ENCODE measurements at places on chromosomes 7 and 10.

- no peak for DNase-seq
These were observed 541.0 kb upstream of the FZD8 start for GRCh38 chr10:36183056-36183455.

- no peak for DNase-seq
These were observed 4.6 kb downstream of the CDK5 start for GRCh38 chr7:151053096-151053495.

DNA sequence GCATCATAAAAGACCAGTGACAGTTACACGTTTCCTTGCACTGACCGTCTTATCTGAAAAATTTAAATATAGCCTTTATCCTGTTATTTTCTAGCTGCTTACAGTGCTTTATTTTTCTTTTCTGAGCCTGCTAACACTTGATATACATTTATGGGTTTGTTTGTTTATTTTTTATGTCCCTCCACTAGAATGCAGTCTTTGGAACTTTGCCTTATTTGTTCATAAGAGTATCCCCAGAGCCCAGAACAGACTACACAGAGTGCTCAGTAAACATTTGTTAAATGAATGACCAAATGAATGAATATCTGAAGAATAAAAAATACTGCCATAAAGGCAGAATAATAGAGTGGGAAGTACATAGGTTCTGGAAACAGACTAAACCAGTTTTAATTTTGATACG lies 202.3 kb upstream of the LRRN3 start:
- DNase-seq = no peak

DNA sequence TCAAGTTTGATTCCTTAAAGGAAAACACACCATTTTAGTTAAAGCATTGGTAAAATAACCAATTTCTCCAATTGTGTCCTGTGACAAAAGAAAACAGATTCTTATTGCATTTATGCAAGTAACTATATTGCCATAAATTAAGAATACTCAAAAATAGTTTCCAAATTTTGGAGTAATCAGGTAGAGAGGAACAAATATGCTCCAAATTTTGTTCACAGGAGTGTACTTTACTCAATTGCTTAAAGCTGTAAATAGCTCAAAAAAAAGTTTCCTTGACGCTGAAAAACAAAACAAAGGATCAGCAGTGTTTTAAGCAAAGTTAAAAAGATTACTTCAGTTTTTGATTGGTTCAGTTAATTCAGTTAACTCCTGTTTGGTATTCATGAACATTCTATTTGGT lies 52.2 kb upstream of the INHBA start:
- no peak for DNase-seq

GRCh38 chr7:130960208-130960988 lies 226.4 kb upstream of the KLF14 start:
- no peak for DNase-seq

- DNase-seq = peak; percentile 32
These were observed 614 bp upstream of the IFIT2 start for GRCh38 chr10:89301232-89301631.

GRCh38 chr7:108071551-108071950 lies 58.6 kb downstream of the LAMB4 start:
- DNase-seq = no peak

GRCh38 chr7:116731023-116731395 lies 59.0 kb downstream of the MET start:
- no peak for DNase-seq

- no peak for DNase-seq
These were observed 217.3 kb downstream of the CELF2 start for GRCh38 chr10:11234857-11235531.

DNA sequence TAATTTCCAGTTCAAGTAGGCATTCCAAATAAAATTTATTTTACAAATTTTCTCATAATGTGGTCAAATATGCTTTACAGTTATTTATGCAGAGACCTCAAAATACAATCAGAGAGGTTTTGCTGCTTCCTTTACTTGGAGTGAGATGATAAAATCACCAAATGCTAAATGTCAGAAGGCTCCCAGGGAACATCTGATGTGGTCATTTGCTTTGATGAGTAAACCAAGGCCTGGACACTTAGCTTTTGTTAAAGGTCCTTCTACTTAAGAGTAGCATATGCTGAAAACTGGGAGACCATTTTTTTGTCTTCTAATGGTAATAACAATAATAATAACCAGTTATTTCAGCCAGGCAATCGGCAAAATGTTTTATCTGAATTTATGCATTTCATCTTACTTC lies 60.6 kb upstream of the AKR1E2 start:
- DNase-seq = no peak

DNA sequence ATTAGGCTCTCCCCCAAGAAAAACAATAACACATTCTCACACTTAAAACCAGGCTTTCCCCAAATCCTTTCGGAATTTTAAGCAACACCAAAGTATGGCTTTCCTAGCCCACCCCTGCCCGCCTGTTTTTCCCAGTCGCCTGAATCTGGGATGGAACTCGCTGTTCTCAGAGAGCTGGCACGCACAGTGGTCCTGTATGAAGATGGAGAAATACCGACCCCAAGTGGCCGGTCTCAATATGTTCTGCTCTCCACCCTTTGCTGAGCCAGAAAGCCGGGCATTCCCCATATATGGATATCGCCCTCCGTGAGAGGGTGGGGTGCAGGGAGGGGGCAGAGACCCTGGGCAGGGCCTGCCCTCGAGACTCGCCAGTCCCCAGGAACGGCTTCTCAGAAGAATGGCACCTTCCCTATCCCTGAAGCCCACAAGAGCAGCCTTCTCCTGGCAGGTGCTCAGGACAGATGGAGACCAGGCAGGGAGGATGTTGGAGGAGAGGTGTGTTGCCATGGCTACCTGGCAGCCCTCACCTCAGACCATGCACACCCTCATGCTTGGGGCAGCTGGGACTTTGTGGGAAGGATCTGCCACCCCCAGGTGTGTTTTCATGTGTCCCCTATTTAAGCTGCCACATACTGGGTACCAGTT lies 3.4 kb downstream of the TACR2 start:
- DNase-seq = peak; percentile 70

- no peak for DNase-seq
These were observed 39.7 kb upstream of the CARD11 start for GRCh38 chr7:3083350-3083749.

- no peak for DNase-seq
These were observed 9.5 kb downstream of the ANKIB1 start for GRCh38 chr7:92255308-92255707.

DNA sequence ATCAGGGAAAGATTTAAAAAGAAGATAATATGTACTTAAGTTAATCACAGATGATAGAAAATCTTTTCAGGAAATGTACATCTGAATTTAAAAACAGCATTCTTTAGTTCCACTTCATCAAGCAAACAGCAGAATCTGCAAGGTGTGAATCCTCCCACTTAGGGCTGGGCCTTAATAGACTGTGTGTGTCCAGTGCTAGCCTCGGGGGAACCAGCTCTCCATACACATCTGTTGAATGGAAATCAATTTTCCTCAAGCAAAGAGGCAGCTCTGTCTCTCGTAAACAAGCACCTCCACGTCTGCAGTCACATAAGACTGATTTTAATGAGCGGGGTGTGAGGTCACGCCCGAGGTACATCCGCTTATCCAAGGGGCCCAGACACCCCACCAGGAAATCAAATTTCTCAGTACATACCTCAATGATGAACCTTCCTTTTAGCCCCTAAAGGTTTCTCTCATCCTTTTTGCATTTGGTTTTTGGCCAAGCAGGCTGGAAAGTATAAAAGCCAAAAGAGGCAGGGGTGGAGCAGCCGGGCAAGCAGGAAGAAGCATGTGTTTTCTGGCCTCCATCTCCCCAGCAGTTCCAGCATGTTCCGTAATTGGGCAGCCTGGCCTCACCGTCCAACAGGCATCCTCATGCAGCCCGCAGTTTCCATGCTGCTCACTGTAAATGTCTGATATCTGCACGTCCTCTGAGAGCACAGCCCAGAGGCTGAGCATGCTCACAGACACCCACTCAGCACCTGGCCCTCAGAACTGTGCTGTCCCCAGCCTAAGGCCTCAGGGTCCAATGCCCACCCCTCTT lies 131.3 kb downstream of the GLI3 start:
- peak; percentile 61 for DNase-seq
